NAMALWA (cell line): ENCODE measurements at places on chromosomes 12 and 14.

DNA sequence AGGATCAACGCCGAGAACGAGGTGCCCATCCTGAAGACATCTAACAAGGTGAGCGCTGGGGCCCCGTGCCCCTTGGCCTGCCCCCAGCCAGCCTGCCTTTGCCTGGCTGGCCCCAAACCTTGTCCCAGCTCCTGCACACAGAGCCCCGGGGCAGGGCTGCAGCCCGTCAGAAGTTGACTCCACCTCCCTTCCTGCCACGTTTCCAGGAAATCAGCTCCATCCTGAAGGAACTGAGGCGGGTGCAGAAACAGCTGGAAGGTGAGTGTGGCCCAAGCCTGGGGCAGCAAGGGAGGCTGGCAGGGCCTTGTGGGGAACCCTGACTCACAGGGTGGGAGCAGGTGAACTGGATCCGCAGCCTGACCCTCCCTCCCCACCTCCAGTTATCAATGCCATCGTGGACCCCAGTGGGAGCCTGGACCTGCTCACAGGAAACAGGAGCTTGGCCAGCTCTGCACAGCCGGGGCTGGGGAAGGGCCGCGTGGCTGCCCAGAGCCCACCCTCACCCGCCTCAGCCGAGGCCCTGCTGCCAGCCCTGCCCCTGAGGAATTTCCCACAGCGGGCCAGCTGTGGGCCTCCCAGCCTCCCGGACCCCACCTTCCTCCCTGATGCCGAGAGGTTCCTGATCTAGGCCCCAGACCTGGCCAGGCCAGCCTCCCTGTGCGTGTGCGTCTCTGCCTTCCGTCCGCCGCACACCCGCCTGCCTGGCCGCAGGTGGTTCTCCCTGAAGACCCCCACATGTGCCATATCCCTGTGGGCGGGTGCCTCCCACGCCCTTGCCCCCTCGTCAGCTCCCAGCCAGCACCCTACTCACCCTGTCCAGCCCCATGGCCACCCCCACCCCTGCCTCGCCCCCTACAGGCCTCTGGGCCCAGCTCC is 29.5 kb downstream of the CEP170B start:
- no peak for DNase-seq

DNA sequence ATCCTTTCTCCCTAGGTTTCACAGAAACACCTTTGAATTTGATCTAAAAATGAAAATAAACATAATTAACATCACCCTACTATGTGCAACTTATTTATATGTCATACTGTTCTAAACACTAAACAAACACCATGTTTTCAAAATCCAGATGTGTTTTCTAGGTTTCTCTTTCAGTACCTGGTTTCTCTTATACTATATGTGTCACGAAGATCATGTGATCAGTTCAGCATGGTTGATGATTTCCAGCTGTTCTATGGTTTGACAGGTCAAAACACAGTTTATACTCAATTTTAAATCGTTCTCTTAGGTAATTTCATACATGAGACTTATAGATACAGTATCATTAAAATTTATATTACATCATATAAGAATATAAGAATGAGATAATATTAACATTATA is 373.1 kb downstream of the SOX5 start:
- no peak for DNase-seq

GRCh38 chr12:94898388-94898787 is 105.1 kb downstream of the NDUFA12 start:
- no peak for DNase-seq

- peak; percentile 4 for DNase-seq
Observed at GRCh38 chr14:29648045-29648444, 279.6 kb downstream of the PRKD1 start.

- no peak for DNase-seq
Observed at GRCh38 chr12:120077260-120077659, 39.3 kb downstream of the RAB35 start.

- DNase-seq = peak; percentile 73
Observed at GRCh38 chr12:57430112-57430930, 522 bp downstream of the R3HDM2 start.

DNA sequence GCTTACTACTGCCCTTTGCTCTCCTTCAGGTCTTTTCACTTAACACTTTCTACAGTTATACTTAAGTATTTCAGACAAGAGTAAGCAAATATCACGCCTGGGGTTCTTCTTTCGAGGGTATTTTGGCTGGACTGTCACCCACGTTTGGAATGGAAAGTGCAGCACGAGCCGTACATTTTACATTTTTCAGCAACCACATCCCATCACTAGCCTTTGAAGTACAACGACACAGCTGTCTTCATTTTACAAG is 349 bp upstream of the FAM177A1 start:
- DNase-seq = no peak

DNA sequence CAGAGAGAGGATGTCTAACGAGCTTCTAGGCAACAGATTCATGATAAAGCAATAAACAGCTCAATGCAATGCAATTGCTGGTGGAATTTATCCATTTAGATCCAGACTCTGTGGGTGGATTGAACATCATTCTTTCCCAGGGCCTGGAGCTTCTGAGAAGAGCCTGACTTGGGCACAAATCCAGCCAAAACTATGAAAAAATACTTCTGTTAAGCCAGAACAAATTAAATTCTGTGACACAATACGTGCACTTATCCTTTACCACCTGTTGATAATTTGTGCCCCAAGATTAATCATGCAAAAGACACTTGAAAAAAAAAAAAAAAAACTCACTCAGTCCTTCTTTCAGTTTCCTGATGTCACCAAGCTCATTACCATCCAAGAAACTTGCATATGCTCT is 446.0 kb upstream of the DCN start:
- DNase-seq = no peak

DNA sequence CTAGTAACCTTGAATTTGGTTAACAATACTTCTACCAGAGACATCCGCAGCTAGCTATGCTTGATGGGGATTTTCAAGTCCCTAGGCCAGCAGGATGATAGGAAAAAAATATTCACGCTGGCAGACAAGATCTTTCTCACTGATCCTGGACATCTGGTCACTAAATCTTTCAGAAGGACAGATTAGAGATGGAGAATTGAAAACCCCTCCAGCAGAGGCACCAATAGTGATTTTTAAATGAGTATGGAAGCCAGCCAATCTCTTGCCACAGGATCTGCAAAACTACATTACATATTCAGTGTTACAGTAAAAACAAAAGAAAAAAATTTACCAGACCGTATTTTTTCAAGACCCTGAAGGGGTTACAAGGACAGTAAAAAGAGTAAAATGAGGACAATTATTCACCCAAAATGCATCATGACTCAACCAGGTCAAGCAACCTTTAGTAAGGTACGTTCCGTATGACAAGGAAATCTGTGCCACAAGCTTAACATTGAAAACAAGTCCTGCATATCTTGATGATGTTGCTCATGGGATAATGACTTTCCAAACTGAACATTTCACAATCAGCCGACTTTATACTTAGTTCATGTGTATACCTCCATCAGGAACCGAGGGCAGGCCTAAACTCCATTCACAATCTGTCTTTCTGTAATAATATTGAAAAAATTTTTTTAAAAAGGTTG is 239.5 kb downstream of the GXYLT1 start:
- no peak for DNase-seq

- peak; percentile 59 for DNase-seq
Observed at GRCh38 chr14:21987937-21988336, 314.3 kb upstream of the OR4E1 start.

DNA sequence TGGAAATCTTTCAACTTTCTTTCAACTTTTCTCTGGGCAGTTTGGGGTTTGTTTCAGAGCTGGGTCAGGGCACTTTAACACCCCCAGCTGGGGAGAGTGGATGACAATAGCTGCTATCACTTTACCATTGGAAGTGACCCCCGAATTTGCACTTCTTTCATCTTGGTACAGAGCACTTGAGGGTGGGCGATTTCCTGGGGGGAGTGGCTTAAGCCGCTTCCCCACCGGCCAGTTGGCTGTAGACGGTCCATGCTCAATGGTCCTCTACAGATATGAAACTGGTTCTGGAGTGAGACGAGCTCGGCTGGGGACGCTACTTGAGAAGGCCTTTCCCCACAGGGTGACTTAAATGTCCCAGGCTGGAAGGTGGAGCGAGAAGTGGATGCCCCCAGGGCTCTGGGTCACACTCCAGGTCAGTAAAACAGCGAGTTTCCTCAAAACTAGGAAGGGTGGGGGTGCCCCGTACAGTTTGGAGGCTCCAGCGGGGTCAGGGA is at the start of gene VRTN:
Gene VRTN, plus strand, starts transcription at position 231 of the 494 bp plus-strand sequence. CDS start 8,313 bp downstream, outside the sequence.
- no peak for DNase-seq

DNA sequence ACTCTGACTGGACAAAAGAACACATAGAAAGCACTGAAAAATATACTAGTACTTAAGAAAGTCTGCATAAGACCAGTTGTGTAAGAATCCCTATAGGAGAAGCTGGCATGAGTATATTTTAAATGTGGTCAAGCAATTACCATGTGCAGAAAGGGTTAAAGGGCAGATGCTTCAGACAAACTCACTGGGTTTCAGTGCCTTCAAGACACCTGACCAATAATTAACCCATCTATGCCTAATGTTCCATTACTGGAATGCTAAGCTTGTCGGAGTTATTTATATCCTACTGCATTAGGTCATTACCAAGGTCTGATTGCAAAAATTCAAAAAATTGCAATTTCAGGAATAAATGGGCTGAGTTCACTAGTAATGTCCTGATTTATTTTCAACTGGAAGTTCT is 41.3 kb downstream of the HNRNPC start:
- no peak for DNase-seq

DNA sequence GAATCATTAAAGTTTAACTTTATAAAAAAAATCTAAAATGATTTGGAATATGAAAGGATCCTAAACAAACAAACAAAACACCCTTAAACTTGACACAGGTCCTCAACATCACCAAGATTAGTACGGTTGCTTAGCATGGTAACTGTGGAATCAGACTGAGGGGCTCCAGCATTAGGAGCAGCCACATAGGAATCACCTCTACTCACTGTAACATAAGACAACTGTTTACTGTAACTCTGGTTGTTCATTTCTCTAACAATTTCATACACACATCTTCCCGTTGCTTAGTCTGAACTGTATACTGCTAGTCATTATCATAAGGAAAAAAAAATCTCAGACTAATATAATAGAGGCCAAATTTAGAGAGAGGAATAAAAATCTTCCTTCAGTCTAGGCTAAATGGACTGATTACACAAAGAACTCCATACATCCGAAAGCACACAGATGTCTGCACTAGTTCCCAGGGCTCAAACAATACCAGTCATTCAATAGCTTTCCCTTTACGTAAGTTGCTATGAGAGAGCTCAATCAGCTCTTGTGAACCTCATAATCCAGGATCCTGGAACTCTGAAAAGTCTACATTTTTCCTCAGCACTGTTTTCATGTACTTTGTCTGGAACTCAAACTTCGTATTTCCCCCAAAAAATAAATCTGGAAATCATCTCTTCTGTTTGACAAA is 26.0 kb downstream of the LRP6 start:
- DNase-seq = no peak

- DNase-seq = no peak
Observed at GRCh38 chr12:122228092-122228491, 2.2 kb upstream of the DIABLO start.

DNA sequence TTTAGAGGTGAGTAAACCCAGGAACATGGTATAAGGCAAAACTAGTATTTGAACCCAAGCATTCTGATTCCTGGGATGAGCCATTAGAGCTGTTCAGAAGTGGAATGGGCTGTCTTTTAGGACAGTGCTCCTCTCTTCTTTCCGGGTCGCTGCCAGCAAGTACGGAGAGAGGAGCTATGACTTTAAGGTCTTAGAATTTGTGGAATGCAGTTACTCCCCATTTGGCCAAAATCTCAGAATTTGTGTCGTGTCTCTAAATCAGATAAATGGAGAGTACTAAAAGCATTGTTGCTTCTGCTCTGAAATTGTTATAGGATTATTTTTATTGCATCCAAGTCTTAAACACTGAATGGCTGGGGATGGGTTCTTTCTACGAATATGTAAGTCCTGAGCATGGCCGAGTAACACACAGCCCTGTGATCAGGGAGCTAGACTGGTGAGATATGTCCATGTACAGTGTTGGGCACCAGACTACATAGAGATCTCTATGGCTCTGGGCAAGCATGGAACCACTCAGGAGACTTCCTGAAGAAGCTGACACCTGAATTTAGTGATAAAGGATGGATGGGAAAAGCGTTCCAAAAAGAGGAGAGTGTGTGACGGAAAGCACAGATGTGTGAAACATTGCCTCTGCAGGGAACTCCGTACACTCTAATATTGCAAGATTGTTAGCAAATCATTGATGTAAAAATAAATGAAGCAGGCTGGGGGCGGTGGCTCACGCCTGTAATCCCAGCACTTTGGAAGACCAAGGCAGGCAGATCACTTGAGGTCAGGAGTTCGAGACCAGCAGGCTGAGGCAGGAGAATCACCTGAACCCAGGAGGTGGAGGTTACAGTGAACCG is 184.7 kb downstream of the SRGAP1 start:
- no peak for DNase-seq

- no peak for DNase-seq
Observed at GRCh38 chr12:117114784-117115183, 15.6 kb upstream of the TESC start.

GRCh38 chr14:57031474-57031873 is 221.2 kb upstream of the OTX2 start:
- DNase-seq = no peak
